ENCODE measurements at places on chromosomes 2 and 18.

- DNase-seq: no peak
Measured at GRCh38 chr2:180938451-180938850, 42.0 kb upstream of the UBE2E3 start.

GRCh38 chr2:105139556-105140239 lies 101.8 kb downstream of the MRPS9 start:
- no peak for DNase-seq

GRCh38 chr2:19573784-19574183 lies 215.4 kb upstream of the OSR1 start:
- DNase-seq: no peak

GRCh38 chr2:236195726-236196125 lies 27.5 kb upstream of the GBX2 start:
- no peak for DNase-seq

GRCh38 chr18:34818064-34818463 lies 108.0 kb downstream of the DTNA start:
- no peak for DNase-seq

GRCh38 chr18:23495723-23496440 lies 7.4 kb upstream of the RMC1 start:
- DNase-seq: peak; percentile 80

DNA sequence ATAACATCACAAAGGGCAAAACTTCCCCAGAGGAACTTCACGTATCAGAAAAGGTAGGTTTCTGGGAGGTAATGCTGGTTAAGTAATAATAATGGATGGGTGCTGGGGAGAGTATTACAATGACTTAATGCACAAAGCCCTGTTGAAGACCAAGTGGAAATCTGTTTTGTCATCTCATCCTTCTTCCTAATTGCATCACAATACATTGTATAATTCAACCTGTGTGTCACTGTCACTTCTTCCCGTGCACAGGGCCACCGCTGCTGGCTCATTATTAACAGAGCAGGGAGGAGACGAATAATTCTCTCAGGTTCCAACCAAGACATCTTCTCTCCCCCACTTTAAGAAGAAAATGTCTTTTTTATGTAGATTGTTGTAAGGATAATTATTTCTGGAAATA lies 290.9 kb downstream of the AGAP1 start:
- no peak for DNase-seq

- DNase-seq: no peak
Measured at GRCh38 chr2:242030858-242031257, 161.3 kb downstream of the RTP5 start.

DNA sequence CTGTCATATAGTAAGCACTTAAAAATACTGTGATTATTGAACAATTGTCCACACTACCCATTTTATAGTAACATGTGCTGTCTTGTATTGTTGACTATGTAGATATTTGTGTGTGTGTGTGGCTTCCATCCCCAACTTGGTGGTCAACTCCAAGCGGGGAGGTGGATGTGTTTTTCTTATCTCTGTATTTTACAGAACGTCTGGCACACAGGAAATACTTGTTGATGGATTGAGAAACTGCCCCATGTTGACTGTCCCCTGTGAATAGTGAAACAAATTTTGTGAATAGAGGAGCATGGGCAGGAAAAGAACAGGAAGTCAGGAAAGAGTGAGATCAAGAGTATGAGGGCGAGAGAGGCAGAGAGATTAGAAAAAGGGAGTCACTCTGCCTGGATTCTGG lies 83.6 kb downstream of the CELF4 start:
- DNase-seq: no peak

DNA sequence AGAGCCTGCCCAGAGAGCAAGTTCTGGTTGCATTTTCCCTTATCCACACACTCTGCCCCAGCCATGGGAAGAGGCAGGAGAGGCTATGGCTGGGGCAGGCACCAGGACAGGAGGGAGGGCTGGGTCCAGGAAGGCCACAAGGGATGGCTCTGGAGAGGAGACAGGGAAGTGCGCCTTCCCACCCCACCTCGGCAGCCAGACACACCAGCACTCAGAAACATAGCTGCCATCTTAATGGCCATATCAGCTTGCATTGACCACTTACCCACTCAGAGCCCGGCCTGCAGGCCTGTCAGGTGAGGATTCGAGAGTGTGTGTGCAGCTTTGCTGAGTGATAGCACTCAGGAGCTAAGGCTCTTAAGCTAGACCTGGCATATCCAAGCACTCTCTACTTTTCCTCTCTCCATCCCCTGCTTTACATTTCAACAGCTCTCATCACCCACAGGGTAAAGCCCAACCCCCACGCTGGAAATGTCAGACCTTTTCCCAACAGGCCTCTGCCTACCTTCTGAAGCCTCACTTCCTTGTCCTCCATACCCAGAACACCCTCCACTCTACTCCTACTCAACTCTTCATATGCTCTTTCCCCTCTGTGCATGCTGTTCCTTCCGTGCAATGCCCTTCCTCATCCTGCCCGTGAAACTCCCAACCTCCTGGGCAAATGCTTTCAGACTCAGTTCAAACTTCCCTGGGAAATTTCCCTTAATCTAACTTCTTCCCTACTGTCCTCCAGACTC lies 147.9 kb downstream of the TNS1 start:
- DNase-seq: no peak

GRCh38 chr2:98936353-98937351 lies 627 bp upstream of the CRACDL start:
- peak; percentile 29 for DNase-seq

GRCh38 chr2:101112772-101113157 lies 38.4 kb downstream of the TBC1D8 start:
- no peak for DNase-seq

DNA sequence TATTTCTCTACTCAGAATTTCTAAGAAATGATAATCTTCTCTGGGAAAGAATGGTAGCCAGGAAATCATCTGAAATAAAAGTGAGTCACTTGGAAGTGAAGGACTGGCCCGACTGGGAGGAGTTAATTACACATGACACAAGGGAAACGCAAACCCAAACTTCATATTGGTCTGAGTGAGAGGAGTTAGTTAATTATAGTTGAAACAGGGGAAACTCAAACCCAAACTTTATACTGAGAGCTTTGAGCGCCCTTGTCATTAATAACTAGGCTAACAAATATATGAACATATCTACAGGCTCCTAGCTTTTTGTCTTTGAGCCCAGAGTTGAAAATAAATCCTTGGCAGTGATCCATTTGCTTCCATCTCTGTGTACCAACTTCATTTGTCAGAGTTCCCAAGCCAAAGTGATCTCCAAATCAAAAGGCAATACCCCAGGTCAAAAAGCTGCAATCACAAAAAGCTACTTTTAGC lies 187.8 kb upstream of the COL3A1 start:
- DNase-seq: no peak

GRCh38 chr2:235568431-235568830 lies 74.6 kb downstream of the AGAP1 start:
- no peak for DNase-seq

DNA sequence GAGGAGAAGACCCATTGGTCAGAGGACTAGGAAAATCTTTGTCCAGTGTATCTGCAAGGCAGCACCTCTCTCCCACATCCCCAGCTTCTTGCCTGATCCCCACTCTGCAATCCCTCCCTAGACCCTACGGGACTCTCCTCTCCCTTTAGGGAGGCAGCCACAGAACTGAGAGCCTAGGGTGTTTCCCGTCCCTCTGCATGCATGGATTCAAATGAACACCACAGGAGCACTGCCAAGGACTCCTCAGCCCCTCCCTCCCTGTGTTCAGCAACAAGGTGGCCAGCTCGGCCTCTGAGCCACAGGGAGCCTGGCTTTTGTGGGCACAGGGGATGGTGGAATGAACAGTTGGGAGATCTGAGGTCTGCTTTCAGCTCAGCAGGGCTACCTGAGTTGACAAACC lies 117.1 kb downstream of the TXNL1 start:
- no peak for DNase-seq

- no peak for DNase-seq
Measured at GRCh38 chr2:209593930-209594329, 170.1 kb downstream of the MAP2 start.

- DNase-seq: no peak
Measured at GRCh38 chr2:189641590-189641989, 19.7 kb upstream of the ASNSD1 start.

DNA sequence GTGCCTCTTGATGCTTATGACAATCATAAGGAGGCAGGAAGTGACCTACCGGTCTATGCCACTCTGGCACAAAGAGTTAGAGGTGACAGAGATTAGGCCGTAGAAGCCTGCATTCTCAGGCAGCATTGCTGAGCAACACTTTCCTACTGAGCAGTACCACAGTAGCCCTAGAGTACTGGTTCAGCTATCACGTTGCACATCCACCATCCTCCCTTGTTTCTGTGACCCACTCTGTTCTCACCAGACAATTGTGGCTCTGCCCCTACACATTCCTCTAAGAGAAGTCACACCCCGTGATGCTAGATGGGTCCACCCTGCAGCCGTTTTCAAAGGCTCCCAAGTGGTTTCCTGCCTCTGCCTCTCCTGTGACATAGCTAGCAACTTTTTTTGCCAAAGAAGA lies 22.6 kb upstream of the SUCLG1 start:
- no peak for DNase-seq

DNA sequence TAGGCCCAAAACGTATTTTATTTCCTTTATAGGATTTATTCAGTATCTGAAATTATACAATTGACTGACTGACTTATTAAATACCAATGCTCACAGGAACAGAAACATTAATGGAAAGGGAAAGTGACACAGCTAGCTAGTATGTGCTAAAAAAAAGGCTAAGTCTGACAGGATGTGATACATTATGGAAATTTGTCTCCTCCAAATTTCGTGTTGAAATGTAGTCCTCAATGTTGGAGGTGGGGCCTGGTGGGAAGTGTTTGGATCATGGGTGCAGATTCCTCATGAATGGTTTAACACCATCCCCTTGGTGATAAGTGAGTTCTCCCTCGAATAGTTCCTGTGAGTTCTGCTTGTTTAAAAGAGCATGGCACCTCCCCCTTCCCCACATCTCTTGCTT lies 70.6 kb upstream of the WDR75 start:
- DNase-seq: no peak

GRCh38 chr2:200585730-200586643 lies at the start of gene AOX1:
Gene AOX1 (plus strand): TSS chr2:200586014. CDS start chr2:200586109, 95 bp downstream.
- no peak for DNase-seq

DNA sequence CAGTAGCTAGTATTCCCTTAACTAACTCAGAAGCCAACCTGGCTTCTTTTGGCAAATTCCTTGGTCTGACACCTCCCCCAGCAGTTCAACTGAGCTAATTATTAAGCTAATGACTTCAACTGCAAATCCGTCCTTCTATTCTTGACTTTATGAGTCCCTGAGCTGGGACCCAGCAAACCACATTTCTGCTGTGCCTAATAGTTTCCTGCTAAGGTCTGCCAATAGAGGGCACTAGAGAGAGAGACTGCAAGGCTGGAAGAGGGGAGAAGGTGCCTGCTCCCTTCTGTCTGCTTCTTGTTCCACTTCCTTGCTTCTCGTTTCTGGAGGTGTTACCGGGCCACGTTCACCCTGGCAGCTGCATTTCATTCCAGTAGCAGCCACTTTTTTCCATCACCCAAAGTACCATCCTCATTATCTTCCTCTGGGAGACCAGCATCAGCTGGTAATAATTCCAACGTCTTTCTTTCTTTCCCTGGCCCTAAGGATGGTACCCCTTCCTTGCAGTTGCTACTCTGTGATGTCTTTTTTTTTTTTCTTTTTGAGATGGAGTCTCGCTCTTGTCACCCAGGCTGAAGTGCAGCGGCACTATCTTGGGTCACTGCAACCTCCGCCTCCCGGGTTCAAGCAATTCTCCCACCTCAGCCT lies 352.0 kb downstream of the TNS1 start:
- peak; percentile 26 for DNase-seq

- no peak for DNase-seq
Measured at GRCh38 chr2:203476881-203477280, 58.2 kb downstream of the RAPH1 start.

DNA sequence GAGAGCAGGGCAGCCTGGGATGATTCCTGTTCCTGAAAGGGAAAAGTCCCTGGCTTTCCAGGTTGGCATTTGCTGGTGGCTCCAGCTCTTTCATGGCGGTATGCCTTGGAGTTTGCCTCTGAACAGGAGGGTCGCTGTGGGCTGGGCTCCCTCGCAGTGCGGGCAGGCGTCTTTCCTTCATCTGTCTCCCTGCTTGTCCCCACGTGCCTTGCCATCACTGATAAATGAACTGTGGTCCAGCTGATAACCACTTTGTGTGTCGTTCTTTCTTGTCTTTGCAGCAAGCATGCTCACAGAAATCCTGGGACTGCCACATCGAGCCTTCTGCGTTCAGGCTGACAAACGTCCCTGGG lies 35.3 kb downstream of the SMIM21 start:
- no peak for DNase-seq

DNA sequence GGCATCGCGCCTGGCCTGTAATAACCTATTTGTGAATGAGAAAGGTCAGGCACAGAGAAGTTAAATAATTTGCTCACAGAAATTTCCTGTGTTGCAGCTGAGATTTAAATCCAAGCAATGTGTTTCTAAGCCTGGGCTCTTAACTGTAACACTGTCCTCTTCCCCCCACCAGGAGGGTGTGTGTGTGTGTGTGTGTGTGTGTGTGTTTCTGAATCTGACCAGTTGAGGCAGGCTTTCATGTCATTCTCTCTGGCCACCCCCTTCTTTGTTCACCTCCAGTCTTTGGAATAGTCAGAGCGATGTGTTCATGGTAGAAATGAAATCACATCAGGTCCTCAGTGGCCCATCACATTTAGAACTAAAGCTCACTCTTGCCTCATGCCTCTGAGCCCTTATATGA lies 81.2 kb downstream of the NEDD4L start:
- DNase-seq: no peak

GRCh38 chr18:2857491-2858131 lies 10.8 kb downstream of the EMILIN2 start:
- DNase-seq: no peak

- no peak for DNase-seq
Measured at GRCh38 chr18:79323471-79323870, 72.3 kb upstream of the NFATC1 start.

GRCh38 chr18:59787998-59788790 lies 91.0 kb upstream of the CCBE1 start:
- DNase-seq: no peak

GRCh38 chr2:152399003-152399402 lies 64.0 kb downstream of the FMNL2 start:
- DNase-seq: no peak

- peak; percentile 71 for DNase-seq
Measured at GRCh38 chr2:95207111-95207961, at the start of gene ZNF892. Gene ZNF892 (plus strand): TSS chr2:95207521. CDS start chr2:95207816, 295 bp downstream.

DNA sequence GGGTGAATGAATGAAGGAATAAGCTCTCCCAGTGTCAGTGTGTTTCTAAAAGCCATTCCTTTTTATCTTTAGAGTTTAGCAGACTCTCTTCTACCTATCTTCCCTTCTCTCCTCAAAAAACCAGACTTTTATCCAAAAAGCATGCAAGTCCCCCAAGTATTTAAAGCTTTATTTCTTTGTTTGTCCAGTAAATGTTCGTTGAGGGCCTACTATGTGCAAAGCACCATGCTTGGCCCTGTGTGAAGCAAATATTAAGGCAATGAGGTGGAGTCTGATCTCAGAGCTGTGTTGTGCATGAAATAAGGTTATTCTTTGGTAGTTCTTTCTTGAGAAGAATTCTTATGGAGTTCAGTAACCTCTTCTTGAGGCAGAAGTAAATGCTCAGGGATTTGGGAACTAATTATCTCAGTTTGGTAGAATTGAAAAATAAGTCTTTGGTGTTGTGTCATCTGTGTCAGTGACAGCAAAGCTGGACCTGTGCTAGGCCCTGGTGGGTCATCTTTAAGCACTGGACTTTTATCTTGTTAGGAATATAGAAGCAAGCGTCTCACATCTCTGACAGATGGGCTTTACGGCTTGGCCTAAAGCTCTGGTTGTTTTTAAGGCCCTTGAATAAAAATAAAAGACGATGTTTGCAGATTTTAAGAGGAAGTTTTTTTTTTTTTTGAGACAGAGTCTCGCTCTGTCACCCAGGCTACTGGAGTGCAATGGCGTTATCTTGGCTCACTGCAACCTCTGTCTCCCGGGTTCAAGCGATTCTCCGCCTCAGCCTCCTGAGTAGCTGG lies 28.1 kb upstream of the CASP10 start:
- DNase-seq: no peak
